Kidney (tissue), 22 donors: ENCODE measurements at places on chromosomes 16 and 17. TPM values are rescaled to one million over a fixed set of nuclear protein-coding genes. Genes with fewer than 3 reads are reported as not detected.
A peak's percentile ranks its signal among the peaks of the same experiment; 100 is the strongest.

DNA sequence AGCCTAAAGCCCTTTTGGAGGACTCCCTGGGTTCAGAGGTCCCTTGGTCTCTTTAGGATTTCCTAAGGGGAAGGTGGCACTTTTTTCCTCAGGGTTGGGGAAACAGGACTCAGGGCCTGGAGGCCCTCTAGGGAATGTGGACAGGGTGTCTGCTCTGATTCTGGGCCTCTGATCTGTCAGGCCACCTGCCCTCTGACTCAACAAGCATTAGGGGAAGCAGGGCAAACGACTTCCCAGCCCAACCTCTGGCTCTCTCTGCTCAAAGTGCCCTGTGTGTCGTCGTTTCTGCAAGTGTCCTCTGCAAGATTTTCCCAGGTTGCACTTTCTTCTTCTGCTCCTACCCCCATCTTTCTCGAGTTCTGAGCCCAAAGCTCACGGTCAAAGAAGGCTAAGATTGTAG lies 6.6 kb upstream of the IGFBP4 start:
- DNase-seq = no peak

DNA sequence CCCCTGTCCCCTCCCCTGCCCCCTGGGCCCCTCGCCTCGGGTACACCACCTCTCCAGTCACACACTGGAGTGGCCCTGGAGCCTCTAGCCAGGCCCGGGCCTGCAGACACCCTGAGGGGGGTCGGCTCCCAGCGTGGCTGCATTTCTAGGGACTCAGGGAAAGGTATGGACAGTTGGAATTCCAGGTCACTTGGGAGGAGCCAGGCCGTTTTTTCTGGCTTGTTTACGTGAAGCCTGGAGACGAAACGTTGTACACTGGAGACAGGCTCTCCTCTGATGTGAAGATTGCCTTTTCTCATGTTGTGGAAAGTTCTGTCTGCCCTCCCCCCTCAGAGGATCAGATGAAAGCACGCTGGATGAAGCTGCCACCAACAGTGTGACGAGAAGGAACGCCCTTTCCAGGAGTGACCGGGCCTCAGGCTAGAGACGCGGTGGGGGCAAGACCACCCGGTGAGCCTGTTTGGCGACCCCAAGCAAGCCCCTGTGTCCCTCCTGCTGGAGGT lies 4.0 kb upstream of the PPP1R27 start:
- peak; percentile 44 for DNase-seq

DNA sequence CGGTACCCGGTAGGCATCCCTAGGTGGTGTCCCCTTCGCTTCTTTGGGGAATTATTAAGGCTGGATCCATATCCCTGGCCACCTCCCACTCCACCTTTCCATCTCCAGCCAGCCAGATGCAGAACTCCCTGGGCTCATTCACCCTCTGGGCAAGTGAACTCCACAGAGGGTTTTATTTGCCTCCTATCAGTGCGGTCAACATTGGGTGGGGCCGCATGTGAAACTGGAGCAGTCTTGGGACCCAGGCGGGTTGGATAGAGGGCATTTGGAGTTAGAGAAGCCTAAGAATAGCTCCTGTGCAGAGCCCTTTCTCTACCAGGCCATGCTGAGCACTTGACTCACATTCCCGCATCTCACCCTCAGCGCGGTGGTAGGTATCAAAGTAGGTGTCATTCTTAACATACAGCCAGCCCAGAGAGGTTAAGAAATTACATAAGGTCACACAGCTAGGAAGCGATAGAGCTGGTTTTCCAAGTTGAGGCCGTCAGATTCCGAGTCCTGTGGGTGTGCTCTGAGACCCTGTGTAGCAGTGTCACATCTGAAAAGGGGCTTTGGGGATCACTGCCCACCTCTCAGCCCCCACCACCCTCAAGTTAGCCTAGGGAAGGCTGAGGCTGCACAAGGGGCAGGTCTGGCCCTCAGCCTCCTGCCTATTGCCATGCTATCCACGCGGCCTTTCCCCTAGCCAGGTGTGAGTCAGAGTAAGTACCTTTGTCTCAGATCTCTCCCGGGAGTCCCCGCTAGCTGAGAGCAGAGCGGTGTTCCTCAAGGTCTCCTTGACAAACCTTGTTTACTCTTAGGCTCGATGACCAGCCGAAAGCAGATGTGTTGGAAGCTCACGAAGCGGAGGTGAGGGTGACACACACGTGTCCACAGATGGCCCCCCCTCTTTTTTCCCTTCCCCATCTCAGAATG lies 26.9 kb upstream of the LGALS9 start:
- DNase-seq = no peak

DNA sequence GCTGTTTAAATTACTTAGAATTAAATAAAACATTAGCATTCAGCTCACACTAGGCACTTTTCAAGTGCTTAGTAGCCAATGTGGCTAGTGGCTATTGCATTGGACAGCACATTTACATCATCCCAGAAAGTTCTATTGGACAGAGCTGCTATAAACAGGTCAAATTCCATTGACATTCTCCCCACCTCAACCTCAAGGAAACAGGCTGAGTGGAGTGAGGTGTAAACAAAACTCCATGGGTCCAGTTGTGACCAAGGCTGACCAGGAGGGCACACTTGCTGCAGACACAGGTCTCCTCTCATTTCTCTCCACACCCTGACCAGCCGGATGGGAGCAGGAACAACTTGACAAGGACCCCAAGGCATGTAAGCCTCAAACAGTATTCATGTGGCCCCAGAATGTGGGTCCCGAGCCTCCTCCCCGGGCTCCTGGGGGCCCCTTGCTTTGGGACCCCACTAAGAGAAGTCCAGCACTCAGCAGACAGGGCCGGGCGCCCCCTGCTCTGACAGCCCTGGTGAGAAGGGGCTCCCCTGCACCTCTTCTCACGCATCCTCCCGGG lies 488 bp downstream of the C17orf113 start:
- no peak for DNase-seq

DNA sequence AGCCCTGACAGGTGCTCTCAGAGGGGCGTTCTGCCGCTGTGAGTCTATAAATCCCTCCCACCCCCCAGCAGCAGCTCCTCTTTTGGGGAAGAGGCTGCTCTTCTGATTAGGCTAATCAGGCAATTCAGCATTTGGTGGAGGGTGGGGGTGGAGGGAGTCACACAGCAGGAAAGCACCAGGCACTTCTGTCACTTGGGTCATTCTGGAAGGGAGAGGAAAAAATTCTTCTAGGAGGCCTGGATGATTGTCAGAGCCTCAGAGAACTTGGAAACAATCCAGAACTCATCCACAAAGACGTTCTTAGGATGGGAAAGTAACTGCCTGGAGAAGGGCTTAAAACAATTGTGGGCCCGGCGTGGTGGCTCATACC lies 7.3 kb upstream of the SSTR2 start:
- DNase-seq = no peak

- DNase-seq = no peak
These were observed 26.1 kb downstream of the QPRT start for GRCh38 chr16:29705030-29705429.

Gene GNAO1
- polyA plus RNA-seq = 1.5 TPM

Gene GP2
- 9.3 TPM for polyA plus RNA-seq

Gene USP31
- polyA plus RNA-seq = 3.5 TPM

Gene MTHFSD
- 11.3 TPM for polyA plus RNA-seq

Gene APOH
- polyA plus RNA-seq = 13.5 TPM
